ENCODE measurements at places on chromosomes 2 and 18.

GRCh38 chr2:25197336-25198208, 29.2 kb upstream of the POMC start:
- peak; percentile 89 for DNase-seq

- no peak for DNase-seq
Observed at GRCh38 chr2:103738108-103738507, 976.3 kb downstream of the TMEM182 start.

- DNase-seq, result no peak
Observed at GRCh38 chr18:13546638-13547037, 179.7 kb downstream of the FAM210A start.

DNA sequence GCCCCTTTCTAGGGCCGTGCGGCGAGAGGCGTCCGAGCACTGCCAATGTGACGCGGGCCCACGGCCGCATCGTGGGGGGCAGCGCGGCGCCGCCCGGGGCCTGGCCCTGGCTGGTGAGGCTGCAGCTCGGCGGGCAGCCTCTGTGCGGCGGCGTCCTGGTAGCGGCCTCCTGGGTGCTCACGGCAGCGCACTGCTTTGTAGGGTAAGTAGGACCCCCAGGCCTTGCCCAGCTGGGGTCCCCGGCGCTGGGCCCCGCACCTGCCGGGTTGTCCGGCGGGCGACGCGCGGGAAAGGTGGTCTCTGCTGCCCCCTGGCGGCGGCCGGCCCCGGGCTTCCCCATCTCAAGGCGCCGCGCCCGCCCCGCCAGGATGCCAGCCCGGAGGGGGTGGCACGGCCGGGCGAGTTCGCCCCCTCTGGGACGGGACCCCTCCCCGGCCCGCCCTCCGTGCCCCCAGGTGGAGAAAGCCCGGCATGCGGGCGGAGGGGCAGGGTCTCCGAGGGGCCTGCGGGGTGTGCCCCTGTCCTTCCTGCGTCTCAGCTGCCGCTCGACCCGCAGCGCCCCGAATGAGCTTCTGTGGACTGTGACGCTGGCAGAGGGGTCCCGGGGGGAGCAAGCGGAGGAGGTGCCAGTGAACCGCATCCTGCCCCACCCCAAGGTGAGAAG, 1.9 kb downstream of the PRSS56 start:
- peak; percentile 99 for DNase-seq

DNA sequence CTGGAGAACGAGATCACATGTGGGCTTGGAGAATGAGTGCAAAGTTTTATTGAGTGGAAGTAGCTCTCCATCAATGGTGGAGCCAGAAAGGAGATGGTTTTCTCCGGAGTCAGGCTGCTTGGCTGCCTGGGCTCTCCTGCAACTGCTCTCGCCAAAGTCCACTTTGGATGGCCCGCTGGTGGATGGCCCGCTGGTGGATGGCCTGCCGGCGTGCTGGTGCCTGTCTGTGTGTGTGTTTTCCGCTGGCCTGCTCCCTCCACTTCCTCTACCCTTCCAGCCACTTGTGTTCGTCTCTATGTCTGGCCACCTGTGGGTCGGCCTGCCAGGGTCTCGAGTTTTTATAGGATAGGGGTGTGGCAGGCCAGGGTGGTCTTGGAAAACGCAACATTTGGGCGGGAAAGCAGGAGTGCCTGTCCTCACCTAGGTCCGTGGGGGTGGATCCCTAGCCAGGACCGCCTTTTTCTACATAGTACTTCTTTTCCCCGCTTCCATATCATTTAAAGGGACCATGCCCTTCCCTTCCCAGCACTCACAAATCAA, 1292.1 kb upstream of the PIK3C3 start:
- DNase-seq, result no peak

DNA sequence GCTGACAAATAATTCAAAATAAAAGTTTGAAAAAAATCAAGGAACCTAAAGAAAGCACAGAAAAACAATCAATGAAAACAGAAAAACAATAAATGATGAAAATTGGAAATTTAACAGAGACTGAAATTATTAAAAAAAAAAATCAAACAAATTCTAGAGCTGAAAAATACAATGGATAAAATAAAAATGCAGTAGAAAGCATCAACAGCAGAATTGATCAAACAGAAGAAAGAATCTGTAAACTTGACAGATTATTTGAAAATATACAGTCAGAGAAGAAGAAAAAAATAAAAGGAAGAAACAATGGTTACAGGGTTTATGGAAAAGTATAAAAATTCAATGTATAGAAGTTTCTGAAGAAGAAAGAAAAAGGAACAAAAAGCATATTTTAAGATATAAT, 16.2 kb downstream of the SERPINB4 start:
- no peak for DNase-seq

- DNase-seq, result no peak
Observed at GRCh38 chr18:3319894-3320454, 58.0 kb downstream of the MYL12B start.

- DNase-seq, result no peak
Observed at GRCh38 chr2:229118336-229118735, 152.8 kb downstream of the PID1 start.

DNA sequence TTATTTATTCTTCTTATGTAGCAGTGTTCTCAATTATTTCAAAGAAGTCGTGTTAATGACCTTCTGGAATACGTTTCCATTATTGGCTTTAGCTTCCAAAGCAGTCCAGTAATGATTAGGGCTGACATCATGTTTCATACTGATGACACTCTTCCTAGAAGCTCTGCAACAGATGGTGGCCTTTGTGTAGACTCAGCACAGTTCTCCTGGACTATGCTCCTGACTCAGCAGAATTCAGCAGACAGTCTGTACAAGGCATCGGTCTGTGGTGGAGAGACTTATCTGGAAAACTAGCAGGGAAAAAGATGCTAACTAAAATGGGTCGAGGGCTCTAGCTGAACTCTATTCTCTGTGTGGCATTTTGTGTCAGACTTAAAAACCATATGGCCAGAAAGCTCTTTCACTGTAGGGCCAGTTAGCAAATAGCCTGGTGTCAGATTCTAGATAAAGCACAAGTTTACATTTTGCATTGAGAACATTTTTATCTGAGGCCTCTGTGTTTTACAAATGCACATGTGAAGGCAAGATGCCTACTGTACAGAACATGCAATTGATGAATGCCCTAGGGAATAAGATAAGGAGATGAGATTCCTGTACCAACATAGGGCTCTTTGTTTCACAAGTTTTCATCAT, 35.1 kb downstream of the GULP1 start:
- no peak for DNase-seq

- DNase-seq, result no peak
Observed at GRCh38 chr2:229598227-229598626, 116.1 kb downstream of the DNER start.

DNA sequence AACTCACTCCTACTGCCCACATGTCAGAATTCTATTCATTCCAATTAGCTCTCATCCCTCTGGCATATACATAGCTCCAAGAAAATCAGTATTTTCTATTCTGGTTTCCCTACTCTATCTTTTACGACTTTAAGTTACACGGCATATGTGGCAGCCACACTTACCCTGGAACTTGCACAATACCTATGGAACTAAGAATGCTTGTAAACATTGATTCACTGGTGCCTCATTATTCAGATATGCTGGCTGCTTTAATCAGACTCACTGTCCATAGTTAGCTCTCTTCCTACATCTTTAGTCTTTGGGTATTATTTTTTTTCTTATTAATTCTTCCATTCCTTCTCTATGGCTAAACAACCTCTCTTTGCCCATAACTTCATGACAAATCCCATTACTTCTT, 1519.9 kb upstream of the ACVR2A start:
- no peak for DNase-seq

GRCh38 chr2:70029814-70030409, 57.4 kb upstream of the PCBP1 start:
- DNase-seq, result peak; percentile 85

GRCh38 chr2:223621901-223622300, 19.7 kb upstream of the SCG2 start:
- DNase-seq, result no peak
